Glutamatergic neuron (in vitro differentiated cells): ENCODE measurements at places on chromosomes 6 and 20. TPM values are rescaled to one million over a fixed set of nuclear protein-coding genes. Genes with fewer than 3 reads are reported as not detected.

DNA sequence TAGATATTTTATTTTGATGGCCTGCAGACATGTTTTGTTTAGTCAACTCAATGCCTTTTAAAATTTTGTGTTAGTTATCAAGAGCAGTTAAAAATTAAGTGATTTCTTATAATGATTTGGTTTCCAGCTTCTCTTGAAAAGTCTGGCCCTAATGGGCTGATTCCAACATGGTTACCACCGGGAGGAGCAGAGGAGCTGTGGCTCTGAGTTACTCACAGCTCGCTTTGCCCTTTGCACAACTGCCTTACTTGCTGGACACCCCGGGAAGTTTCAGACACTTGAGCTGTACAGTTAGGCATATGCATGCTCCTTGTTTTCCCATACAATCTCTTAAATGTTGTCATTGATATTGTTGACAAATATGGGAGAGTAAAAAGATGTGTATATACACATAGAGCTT is 173.1 kb upstream of the MMS22L start:
- H3K27ac ChIP-seq, result no peak overlapping the region
- DNase-seq, result no peak
- no peaks in the 10 kb centered on the region for H3K27me3 ChIP-seq
- peaks cover 9% of the 10 kb centered on the region for H3K4me1 ChIP-seq

DNA sequence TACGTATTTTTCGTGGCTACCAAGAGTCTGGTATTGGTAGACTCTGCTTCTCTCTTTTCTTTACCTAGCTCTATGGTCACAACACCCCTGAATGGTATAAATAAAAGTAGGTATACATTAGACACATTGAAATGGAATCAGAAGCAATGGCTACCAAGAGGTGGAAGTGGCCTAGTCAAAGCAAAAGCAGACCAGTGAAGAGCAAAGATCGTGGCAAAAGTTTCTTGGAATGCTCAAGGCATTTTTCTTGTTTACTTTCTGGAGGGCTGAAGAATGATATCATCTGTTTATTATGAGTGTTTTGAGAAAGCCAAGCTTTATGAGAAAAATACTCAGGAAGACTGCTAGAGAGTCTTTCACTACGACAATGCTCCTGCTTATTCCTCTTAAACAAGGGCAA is 28.6 kb upstream of the MOCS1 start:
- no peaks in the 10 kb centered on the region for H3K27me3 ChIP-seq
- no peaks in the 10 kb centered on the region for H3K4me1 ChIP-seq
- H3K4me3 ChIP-seq, result no peak overlapping the region
- H3K27ac ChIP-seq, result no peak overlapping the region
- H3K36me3 ChIP-seq, result no peaks in the 10 kb centered on the region

GRCh38 chr6:151010071-151010470 is 144.6 kb downstream of the MTHFD1L start:
- no peak overlapping the region for H3K4me3 ChIP-seq
- H3K36me3 ChIP-seq, result no peaks in the 10 kb centered on the region
- no peaks in the 10 kb centered on the region for H3K27me3 ChIP-seq
- H3K27ac ChIP-seq, result no peak overlapping the region
- H3K4me1 ChIP-seq, result peaks cover 14% of the 10 kb centered on the region

Gene CLVS2
- 18.6 TPM for total RNA-seq

Gene NHSL1
- 57.8 TPM for total RNA-seq

- no peak for DNase-seq
- H3K27me3 ChIP-seq, result no peaks in the 10 kb centered on the region
- no peak overlapping the region for H3K27ac ChIP-seq
- H3K4me3 ChIP-seq, result no peak overlapping the region
- peaks cover 15% of the 10 kb centered on the region for H3K36me3 ChIP-seq
These were observed 236.0 kb upstream of the ECI2 start for GRCh38 chr6:4371207-4371921.

Gene VSX1
- not detected for total RNA-seq

Gene CRIP3
- 0.69 TPM for total RNA-seq

- H3K27me3 ChIP-seq, result peaks cover 6% of the 10 kb centered on the region
- H3K4me1 ChIP-seq, result peaks cover 62% of the 10 kb centered on the region
- peaks cover 13% of the 10 kb centered on the region for H3K36me3 ChIP-seq
- H3K4me3 ChIP-seq, result peak overlapping the region; percentile 80
- peak; percentile 69 for DNase-seq
These were observed 31.4 kb downstream of the TMEM181 start for GRCh38 chr6:158591134-158591809.
